Epithelial cell of prostate (primary cell): ENCODE measurements at places on chromosomes 3 and 15.

- DNase-seq, result no peak
Measured at GRCh38 chr15:92100301-92100700, 246.8 kb downstream of the SLCO3A1 start.

GRCh38 chr3:121431726-121432517, 113.9 kb downstream of the POLQ start:
- DNase-seq, result no peak

GRCh38 chr3:72159487-72159886, 374.5 kb upstream of the PROK2 start:
- DNase-seq, result no peak

- DNase-seq, result no peak
Measured at GRCh38 chr3:134846084-134846483, 51.0 kb downstream of the EPHB1 start.

GRCh38 chr3:59084583-59084982, 34.8 kb upstream of the CFAP20DC start:
- DNase-seq, result no peak

DNA sequence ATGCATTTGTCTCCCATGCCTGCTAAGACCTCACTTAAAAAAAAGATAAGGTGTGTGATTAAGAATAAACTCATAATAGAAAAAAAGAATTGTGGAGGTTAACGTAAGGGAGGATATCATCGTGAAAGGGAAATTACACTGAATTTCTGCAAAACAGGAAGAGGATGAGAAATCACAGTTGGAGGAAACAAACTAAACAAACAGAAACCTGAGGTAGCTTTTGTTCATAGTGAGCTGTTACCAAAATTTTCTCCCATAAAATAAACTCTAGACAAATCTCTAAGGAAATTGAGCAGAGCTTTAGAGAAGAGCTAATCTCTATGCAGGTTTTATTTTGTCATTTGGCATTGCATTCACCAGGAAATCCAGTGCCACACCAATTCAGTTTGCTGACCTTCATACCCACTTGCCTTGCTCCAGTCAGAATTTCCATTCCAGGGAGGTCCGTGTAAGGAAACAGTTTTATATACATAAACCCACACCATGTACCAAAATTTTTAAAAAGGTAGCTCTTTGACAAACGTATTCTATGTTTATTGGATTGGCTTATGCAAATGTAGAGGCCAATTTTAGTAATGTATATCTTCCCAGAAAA, 231.2 kb downstream of the MBNL1 start:
- DNase-seq, result no peak
